ENCODE measurements at places on chromosomes 2 and 18.
A peak's percentile ranks its signal among the peaks of the same experiment; 100 is the strongest.

GRCh38 chr18:77222464-77222863 lies 27.2 kb upstream of the GALR1 start:
- DNase-seq: no peak

GRCh38 chr2:217076657-217077232 lies 216.9 kb upstream of the TNP1 start:
- DNase-seq: no peak

DNA sequence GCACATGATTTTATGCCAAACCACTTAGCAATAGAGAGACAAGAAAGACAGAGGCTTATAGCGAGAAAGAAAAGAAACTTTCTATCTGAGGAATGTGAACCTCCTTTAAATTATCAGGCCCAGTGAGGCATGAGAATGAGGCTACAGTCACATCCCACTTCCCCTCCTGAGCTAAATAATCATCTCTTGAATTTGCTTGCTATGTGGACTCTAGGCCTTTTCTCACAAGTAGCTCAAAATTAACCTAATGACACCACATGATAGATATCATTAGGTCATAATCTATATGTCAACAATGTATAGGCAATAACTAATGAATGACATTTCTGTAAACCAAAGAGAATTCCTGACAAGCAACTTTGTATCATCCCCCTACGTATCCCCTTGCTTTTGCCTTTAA lies 301.5 kb upstream of the MGAT5 start:
- no peak for DNase-seq

GRCh38 chr2:193690572-193690971 lies 1495.8 kb upstream of the TMEFF2 start:
- no peak for DNase-seq

DNA sequence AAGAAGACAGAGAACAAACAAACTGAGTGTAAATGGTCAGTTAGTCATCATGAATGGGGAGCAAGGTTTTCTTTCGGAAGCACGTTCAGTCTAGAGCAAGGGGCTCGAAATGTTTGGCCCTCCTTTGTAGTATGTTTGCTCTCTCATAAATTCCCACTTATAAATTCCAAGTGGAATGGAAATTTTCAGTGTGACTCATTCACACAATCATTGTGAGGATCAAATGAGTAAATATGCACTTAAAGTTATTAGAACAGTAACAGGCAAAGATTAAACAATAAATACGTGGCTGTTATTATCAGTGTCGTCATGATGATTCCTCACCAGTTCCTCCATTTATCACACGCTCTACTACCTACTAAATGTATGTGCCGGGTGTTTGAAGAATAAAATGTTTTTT lies 10.5 kb downstream of the CNGA3 start:
- no peak for DNase-seq

DNA sequence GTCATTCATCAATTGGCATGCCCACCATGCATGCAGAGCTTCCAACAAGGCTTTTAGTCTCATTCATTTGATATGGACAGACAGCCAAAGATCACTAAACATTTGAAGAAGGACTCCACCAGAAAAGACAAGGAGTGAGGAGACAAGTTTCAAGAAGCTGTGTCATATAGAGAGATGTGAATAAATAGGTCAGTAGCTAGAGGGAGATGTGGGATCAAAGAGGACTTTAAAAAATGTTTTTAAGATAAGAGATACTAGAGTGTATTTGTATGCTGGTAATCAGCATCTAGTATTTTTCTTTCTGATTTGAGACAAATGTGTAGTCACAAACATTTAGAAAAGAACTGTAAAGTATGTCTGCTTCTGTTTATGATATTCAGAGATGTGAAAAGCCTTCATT lies 48.5 kb downstream of the ANTXR1 start:
- DNase-seq: no peak

GRCh38 chr2:236884569-236885175 lies 201.0 kb upstream of the COPS8 start:
- DNase-seq: no peak

- no peak for DNase-seq
Observed at GRCh38 chr2:24016376-24016761, 6.5 kb downstream of the MFSD2B start.

DNA sequence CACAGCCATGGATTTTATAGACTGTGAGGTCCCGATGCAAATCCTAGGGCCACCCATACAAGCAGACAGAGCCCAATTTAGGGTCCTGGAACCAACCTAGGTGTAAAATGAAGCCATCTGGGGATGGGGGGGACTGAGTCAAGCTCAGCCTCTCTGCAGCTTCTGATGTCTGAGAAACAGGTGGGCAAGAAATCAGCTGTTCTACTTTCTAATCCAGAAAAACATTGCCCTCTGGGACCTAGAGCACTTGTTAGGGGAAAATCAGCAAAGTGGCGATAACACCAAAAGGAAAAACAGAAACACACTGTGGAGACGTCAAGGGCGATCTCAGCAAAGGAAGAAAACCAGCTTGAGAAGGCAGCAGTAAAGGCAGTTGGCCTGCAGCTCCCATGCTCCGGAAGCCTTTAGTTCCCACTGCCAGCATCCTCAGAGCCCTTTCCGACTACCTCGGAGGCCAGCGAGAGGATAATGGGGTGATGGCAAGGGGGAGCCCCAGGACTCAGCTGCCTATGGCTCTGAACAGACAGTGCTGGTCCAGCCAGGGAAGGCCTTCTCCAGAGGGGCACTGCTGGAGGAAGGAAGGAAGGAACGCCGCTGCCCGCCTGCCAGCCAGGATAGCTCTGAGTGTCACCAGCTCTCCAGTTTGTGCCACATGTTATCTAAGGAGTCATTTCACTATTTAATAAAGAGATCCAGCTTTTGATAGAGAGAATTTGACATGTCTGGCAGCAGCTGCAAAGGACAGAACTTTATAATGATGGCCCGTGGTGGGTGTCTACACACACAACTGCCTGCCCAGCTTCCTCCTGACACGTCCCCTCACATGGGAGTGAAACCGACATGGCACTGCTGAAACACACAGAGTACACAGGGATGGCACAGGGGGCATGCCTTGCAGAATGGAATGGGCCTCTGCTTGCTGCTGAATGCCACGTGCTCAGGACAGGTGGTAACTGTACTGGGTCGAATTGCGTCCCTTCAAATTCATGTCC lies 37.7 kb downstream of the HS1BP3 start:
- DNase-seq: peak; percentile 33

GRCh38 chr2:219645631-219646527 lies 18.4 kb downstream of the SLC4A3 start:
- DNase-seq: peak; percentile 29

GRCh38 chr2:64522843-64523428 lies 1.2 kb upstream of the AFTPH start:
- peak; percentile 91 for DNase-seq

DNA sequence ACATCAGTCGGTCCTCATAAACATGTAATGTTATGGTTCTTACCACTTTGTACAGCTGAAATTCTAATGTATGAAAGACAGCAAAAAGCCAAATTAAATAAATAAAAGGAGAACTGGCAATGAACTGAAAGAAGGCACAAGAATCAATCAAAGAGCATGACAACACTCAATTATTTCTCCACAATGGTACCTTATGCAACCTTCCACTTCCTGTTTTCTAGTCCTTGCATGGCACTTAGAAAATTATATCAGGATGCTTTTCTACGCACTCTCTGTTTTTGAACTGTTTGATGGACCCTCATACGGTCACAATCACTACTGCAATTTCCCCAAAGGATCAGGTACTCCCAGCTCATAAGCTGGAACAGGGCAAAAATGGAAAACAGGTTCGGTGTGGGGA lies 81.6 kb downstream of the EPB41L3 start:
- DNase-seq: no peak

DNA sequence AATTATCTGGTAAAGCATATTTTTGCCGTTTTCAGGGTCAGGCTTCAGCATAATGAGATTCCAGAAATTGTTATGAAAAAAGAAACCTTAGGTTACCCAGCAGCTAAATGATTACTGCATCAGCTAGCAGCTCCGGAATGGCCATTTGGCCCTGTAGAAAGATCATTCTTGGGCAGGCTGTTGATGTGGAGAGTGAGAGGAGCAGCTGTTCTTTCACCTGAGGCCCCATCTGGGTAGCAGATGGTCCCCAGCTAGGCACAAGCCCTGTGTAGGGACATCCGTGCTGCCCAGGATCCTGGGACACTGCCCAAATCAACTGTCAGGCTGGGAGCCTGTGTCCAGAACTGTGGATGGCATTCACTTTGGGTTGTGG lies 61.8 kb downstream of the NEDD4L start:
- no peak for DNase-seq

DNA sequence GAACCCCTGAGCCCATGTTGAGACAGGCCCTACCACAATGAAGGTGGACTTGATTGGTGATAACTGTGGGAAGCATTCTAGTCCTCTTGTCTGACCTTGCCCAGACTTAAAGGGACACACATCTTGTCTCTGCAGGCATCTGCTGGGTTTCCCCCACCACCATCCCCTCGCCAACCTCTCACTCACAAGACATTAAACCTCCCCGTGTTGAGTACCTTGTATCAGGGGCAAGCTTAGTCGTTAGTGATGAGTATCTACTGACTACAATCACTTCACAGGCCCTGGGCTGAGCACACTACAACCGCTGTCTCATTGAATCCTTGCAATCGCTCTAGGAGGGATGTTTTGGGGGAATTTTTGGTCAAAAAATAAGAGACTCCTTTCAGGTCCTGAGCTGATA lies 86.0 kb downstream of the ICOS start:
- DNase-seq: no peak

DNA sequence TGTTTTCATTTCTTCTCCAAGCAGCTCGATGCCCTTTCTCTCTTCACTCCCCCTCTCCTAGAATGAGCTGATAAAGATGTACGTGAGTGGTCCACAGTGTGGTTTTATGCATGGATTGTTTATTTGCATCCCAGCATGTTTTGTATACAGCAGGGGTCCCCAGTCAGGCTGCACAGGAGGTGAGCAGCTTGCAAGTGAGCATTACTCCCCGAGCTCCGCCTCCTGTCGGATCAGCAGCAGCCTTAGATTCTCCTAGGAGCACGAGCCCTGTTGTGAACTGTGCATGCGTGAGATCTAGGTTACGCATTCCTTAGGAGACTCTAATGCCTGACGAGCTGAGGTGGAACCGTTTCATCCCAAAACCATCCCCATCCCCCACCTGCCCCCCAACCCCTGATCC lies 262.6 kb downstream of the AGAP1 start:
- DNase-seq: no peak

DNA sequence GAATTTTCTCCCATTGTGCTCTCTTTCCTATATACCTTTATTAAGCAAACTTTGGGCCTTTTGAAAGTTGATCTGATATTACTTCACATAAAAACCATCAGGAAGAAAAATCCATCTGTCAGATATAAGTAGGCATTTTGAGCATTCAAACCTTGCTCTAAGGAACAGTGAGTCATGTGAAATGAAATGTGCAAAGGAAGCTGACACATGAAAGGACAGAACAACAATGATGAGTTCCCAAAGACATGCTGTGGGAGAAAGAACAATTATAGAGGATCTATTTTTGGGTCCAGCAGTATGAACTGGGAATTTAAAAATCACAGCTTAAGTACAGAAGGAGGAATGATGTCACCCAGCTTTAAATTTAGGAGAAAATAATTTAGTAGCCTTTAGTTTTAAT lies 18.1 kb downstream of the CALCRL start:
- DNase-seq: peak; percentile 96

DNA sequence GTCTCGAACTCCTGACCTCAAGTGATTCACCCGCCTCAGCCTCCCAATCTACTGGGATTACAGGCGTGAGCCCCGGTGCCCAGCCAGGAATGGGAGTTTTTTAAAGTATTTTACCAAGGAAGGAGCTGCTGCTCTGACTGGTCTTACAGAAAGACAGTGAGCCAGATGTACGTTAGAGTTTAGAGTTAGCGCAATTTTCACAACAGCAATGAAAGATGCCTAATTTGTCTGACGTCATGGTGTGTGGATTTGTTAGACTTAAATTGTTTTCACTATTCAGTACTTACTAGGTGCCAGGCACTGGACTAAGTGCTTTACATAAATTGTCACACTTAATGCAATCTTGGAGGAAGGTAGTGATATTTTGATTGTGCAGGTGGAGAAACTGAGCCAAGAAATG lies 12.4 kb upstream of the RPL37A start:
- DNase-seq: no peak

DNA sequence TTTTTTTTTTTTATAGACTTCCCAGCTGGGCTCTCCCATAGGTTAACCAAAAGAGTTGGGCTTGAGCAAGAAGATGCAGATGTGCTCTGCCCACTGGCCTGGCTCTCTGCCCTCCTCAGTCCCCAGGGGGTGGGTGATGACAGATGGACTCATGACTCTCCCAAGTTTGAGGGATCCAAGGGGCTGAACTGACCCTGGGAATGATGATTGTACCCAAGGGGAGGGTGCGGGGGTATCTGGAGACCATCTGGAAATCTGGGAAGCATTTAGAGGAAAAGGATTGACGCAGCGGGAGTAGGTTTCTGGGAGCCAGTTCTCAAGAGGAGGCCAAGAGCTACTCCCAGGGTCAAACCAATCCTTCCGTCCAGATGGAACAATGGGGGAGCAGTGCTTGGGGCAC lies 330.8 kb downstream of the CYP26B1 start:
- no peak for DNase-seq

DNA sequence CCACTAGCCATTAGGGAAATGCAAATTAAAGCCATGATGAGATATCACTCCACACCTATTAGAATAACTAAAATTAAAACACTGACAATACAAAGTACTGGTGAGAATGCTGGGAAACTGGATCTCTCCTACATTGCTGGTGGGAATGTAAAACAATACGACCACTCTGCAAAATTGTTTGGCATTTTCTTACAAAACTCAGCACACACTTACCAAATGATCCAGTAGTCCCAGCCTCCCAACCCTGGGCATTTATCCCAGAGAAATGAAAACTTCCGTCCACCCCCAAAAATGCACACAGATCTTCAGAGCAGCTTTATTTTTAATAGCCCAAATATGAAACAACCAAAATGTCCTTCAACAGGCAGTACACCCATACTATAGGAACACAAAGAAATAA lies 8.9 kb upstream of the TMSB10 start:
- DNase-seq: no peak

- peak; percentile 52 for DNase-seq
Observed at GRCh38 chr2:110853516-110853915, 121.1 kb downstream of the ACOXL start.

DNA sequence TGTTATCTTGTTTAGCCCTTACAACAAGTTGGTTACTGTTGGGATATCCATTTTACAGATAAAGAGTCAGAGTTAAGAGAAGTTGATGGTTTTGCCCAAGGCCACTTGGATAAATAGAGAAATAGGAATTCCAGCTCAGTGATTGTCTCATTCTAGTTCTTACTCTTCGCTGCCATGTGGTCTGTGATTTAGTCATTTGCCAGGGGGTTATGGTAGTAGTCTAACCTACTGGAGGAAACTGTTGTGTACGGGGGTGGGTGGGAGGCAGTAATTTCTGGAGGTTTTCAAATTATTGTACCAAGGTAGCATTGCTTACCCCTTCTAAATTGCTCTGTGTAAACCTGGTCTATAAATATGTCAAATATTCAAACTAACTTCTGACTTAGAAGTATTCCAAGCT lies 110.4 kb downstream of the MAP2 start:
- no peak for DNase-seq

GRCh38 chr2:29450596-29451222 lies 335.5 kb downstream of the CLIP4 start:
- no peak for DNase-seq

GRCh38 chr2:148817210-148817708 lies 57.8 kb upstream of the KIF5C start:
- no peak for DNase-seq

GRCh38 chr18:69838620-69839411 lies 108.9 kb downstream of the CD226 start:
- no peak for DNase-seq

GRCh38 chr2:237418300-237418699 lies 4.3 kb upstream of the COL6A3 start:
- no peak for DNase-seq
